ENCODE measurements at places on chromosomes 6 and 20. TPM values are rescaled to one million over a fixed set of nuclear protein-coding genes. Genes with fewer than 3 reads are reported as not detected.

Gene CD93
- not detected for total RNA-seq

Gene TGM3
- total RNA-seq = 0.12 TPM

Gene ABHD16B
- total RNA-seq = not detected

Gene SLA2
- total RNA-seq = 0.08 TPM

Gene EPB41L2
- total RNA-seq = 38.3 TPM

Gene SRSF12
- total RNA-seq = 2.2 TPM

Gene C4B
- 0.48 TPM for total RNA-seq

Gene HAO1
- not detected for total RNA-seq

Gene CST1
- 1.1 TPM for total RNA-seq

Gene IL17A
- total RNA-seq = not detected

Gene HLA-DPB1
- not detected for total RNA-seq

Gene C6orf52
- 1.7 TPM for total RNA-seq

Gene COL20A1
- 0.45 TPM for total RNA-seq

Gene COX4I2
- not detected for total RNA-seq

Gene RIPPLY2
- total RNA-seq = 0.46 TPM

Gene HSPA1L
- total RNA-seq = 1.4 TPM

Gene HLA-DRA
- total RNA-seq = not detected

Gene GJA10
- not detected for total RNA-seq

Gene ISM1
- 0.18 TPM for total RNA-seq

Gene CGA
- 0.56 TPM for total RNA-seq

Gene RAB44
- 0.04 TPM for total RNA-seq

Gene ZKSCAN4
- total RNA-seq = 2.1 TPM
